Stomach (tissue), 19 donors: ENCODE measurements at places on chromosomes 7 and 10. TPM values are rescaled to one million over a fixed set of nuclear protein-coding genes. Genes with fewer than 3 reads are reported as not detected.

GRCh38 chr7:117704063-117704462 is 169.2 kb downstream of the CTTNBP2 start:
- no peaks in the 10 kb centered on the region for H3K36me3 ChIP-seq
- H3K27ac ChIP-seq, result no peak overlapping the region
- no peaks in the 10 kb centered on the region for H3K27me3 ChIP-seq
- H3K4me3 ChIP-seq, result no peak overlapping the region
- peak; percentile 20 for DNase-seq

- no peak overlapping the region for H3K27ac ChIP-seq
- H3K36me3 ChIP-seq, result no peaks in the 10 kb centered on the region
- H3K4me3 ChIP-seq, result no peak overlapping the region
- peak; percentile 41 for DNase-seq
- H3K27me3 ChIP-seq, result no peaks in the 10 kb centered on the region
These were observed 41.8 kb upstream of the LRRC18 start for GRCh38 chr10:48981310-48981907.

The VSTM2A gene
- total RNA-seq, result not detected

- H3K4me1 ChIP-seq, result no peaks in the 10 kb centered on the region
- no peak overlapping the region for H3K27ac ChIP-seq
- H3K27me3 ChIP-seq, result peaks cover 23% of the 10 kb centered on the region
These were observed 14.0 kb downstream of the PTF1A start for GRCh38 chr10:23205972-23206642.

DNA sequence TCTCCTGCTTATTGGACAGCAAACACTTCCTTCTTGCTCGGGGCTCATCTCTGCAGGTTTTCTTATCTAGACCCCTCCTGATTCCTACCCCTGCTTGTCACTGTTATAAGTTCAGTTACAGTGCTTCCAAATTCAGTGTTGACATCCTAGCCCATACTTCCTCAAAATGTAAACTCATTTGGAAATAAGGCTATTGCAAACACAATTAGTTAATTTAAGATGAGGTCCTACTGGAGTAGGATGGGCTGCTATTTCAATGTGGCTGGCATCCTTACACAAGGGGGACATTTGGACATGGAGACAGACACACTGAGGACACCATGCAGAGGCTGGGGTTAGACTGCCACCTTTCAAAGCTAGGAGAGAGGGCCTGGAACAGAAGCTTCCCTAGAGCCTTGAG is 85.2 kb upstream of the NPVF start:
- H3K27ac ChIP-seq, result no peak overlapping the region
- peaks cover 15% of the 10 kb centered on the region for H3K4me1 ChIP-seq
- DNase-seq, result no peak
- H3K36me3 ChIP-seq, result no peaks in the 10 kb centered on the region

DNA sequence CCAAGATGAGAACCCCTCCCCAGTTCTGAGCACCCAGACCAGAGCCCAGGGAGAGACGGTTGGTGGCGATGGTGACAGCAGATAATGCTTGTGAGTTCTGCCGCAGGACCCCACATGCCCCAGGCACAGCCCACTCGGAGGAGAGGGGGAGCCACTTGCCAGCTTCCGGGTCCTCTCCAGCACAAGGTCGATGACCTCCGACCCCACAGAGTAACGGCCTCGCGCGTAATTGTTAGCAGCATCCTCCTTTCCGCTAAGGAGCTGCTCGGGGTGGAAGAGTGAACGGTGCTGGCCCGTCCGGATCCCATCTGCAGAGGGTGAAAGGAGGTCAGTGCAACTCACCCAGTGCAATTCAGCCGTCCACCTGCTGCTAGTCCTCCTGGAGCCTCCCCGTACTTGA is 9.5 kb downstream of the TUBAL3 start:
- no peak overlapping the region for H3K4me3 ChIP-seq
- H3K27ac ChIP-seq, result no peak overlapping the region
- no peaks in the 10 kb centered on the region for H3K27me3 ChIP-seq

The BHLHA15 gene
- 108 TPM for total RNA-seq

DNA sequence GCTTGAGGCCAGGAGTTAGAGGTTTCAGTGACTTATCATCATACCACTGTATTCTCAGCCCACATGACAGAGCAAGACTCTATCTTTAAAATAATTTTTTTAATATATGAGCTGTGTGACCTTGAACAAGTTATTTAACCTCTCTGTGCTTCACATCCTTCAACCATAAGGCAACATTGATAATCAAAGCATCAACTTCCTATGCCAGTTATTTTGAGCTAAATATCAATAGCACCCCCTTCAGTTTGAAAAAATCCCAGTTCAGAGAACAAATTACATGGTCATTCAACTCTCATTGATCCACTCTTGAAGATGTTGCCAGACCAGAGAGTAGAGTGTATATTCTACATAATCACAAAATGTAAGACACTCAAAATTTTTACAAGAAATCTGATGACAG is 53.0 kb downstream of the ASNS start:
- H3K27me3 ChIP-seq, result no peaks in the 10 kb centered on the region
- H3K27ac ChIP-seq, result no peak overlapping the region
- H3K4me3 ChIP-seq, result no peak overlapping the region
- H3K4me1 ChIP-seq, result no peaks in the 10 kb centered on the region

The PPP1R9A gene
- total RNA-seq, result 10.7 TPM

DNA sequence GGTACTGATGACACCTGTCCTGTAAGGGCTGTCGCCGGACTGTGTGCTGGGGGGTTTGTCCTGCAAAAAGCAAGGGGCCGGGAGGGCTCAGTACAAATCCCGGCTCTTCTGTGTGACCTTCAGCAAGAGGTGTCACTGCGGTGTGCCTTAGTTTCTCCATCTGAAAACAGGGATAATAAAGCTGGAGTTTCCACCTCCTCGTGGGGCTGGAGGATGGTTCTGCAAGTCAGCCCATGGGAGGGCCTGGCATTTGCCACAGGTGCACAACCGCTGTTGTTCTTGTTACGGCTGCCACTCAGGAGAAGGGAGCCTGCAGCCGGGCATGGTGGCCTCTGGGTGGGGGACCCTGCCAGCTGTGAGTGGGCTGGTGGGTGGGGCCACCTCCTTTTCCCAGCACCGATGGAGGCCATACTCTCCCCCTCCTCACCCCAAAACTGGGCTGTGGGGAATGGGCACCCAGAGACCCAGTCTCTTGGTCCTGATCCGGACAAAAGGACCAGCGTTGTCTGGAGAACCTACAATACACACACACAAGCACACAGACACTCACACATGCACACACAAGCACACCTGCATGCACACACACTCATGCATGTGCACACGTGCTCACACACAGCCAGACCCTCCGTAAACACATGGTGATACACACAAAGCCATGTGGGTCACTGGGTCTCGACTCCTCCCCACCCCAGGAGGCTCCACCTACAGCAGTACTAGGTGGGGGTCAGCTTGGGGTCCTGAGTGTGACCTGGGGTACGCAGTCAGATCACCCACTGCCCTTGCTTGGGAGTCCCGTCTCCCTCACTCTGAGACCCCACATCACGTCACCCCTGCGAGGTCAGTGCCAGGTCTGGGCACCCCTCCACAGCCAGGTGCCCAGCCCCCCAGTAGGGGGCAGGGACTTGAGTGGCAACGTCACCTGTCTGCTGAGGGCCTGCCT is 34.1 kb downstream of the ELFN1 start:
- H3K4me1 ChIP-seq, result no peaks in the 10 kb centered on the region
- no peak overlapping the region for H3K27ac ChIP-seq
- no peaks in the 10 kb centered on the region for H3K27me3 ChIP-seq
- no peak for DNase-seq
- H3K4me3 ChIP-seq, result no peak overlapping the region
- no peaks in the 10 kb centered on the region for H3K36me3 ChIP-seq

DNA sequence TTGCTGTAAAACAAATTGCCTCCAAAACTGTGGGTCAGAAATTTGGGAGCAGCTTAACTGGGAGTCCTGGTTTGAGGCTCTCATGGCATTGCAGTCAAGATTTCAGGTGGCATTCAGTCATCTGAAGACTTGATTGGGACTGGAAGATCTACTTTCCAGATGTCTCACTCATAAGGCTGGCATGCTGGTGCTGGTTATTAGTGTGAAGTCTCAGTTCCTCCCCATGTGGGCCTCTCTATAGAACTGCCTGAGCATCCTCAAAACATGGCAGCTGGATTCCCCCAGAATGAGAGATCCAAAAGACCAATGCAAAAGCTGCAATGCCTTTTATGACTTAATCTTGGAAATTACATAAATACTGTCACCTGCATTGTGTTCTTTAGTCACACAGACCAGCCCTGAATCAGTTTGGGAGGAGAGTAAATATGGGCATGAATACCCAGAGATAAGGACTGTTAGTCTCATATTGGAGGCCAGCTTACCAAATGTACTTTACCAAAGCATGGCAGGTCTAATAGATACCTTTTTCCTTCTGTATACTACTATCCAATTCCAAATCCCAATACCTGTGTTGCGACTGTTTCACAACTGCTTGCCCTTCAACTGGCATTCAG is 6.5 kb upstream of the HERPUD2 start:
- no peak for DNase-seq
- H3K27me3 ChIP-seq, result no peaks in the 10 kb centered on the region
- no peaks in the 10 kb centered on the region for H3K36me3 ChIP-seq
- H3K4me3 ChIP-seq, result no peak overlapping the region
- H3K27ac ChIP-seq, result no peak overlapping the region
- peaks cover 11% of the 10 kb centered on the region for H3K4me1 ChIP-seq

DNA sequence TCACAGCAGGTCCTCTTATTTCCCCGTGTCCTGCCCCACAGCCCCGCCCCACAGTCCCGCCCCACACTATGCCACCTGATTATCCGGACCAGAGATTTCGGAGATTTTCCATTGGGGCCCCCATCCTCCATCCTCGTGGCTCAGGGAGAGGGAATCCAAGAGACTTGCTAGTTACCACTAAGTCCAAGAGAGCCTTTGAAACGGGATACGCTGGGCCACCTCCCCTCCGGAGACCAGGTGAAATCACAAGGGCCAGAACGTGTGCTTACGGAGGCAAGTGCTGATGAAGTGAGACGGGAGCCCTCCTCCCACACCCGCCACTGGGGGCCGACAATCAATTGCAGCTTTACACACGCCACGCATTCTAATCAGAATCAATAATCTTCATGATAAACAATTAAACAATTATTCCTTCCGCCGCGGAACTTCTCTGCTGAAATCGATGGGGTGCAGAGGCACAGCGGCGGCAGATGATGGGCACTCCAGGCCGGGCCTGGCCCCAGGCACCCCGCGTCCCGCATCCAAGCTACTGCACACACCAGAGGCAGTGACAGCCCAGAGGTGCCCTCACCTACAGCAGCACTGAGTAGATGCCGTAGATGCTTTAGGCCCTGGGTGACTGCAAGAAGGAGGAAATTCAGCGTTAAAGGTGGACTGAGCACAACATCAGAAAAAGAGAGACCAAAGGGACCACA is 534.0 kb upstream of the FOXK1 start:
- no peaks in the 10 kb centered on the region for H3K36me3 ChIP-seq
- H3K4me1 ChIP-seq, result peaks cover 12% of the 10 kb centered on the region
- DNase-seq, result no peak
- no peak overlapping the region for H3K4me3 ChIP-seq
- H3K27ac ChIP-seq, result no peak overlapping the region

The GBX1 gene
- not detected for total RNA-seq

DNA sequence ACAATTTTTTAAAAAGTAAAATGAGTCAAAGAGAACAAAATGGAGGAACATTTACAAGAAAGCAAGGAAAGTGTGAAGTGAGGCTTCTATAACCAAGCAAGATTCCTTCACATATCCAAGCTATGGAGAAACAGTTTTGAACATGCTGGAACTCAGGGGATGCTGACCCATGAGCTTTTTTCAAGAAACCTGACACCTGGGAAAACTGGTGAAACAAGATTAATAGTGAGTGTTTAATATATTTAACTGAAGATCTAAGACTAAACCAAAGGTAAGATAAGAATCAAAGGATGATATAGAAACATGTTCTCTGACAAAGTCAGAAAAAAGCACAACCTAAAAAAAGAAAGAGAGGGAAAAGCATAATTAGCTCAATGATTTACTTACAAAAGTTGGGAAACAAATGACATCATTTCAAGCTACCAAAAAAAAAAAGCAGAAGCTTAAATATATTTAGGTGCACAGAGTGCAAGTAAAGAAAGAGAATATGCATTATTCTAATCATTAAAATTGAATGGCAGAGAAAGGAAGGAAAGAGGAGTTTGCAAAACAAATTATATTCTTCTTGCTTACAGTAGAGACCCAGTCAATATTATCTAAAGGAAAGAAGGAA is 24.9 kb downstream of the C7orf25 start:
- no peak for DNase-seq
- peaks cover 28% of the 10 kb centered on the region for H3K4me1 ChIP-seq
- no peak overlapping the region for H3K27ac ChIP-seq
- no peaks in the 10 kb centered on the region for H3K27me3 ChIP-seq
- no peak overlapping the region for H3K4me3 ChIP-seq

DNA sequence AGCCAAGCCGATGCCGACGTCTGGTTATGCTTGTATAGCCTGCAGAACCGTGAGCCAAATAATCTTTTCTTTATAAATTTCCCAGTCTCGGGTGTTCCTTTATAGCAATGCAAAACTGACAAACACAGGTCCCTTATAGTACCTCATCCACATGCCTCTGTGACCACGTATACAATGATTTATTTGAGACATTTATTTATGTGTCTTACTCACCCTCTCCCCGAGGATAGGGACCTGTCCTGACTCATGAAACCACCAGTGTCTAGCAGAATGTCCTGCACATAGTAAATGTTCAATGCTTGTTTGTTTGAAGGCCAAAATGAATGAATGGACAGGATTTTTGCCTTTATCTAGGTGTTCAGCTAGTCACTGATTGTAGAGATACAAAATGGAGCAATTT is 147.9 kb upstream of the FZD8 start:
- DNase-seq, result no peak
- no peaks in the 10 kb centered on the region for H3K36me3 ChIP-seq
- no peak overlapping the region for H3K27ac ChIP-seq
- no peaks in the 10 kb centered on the region for H3K27me3 ChIP-seq
- H3K4me3 ChIP-seq, result no peak overlapping the region

The SUN3 gene
- not detected for total RNA-seq

DNA sequence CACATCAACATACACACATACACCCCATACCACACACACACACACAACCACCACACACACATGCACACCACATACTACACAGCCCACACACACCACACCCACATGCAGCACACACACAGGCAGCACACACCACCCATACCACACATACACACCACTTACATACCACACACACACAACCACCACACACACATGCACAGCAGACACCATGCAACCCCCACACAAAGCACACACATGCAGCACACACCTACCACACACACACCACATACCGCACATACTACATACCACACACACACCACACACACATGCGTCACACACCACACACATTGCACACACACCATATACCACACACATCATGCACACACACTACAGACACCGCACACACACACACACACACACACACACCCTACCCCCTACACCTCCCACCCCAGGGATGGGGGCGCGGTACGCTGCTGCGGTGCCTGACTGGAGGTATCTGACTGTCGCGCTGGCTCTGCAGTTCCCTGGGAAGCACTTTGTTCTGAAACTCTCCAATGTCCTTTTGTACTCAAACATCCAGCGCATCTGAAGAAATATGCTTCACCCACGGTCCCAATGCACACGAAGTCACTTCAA is 5.4 kb upstream of the TRPV6 start:
- H3K27ac ChIP-seq, result no peak overlapping the region
- H3K4me3 ChIP-seq, result no peak overlapping the region
- H3K27me3 ChIP-seq, result peaks cover 31% of the 10 kb centered on the region
- H3K36me3 ChIP-seq, result no peaks in the 10 kb centered on the region
